SK-N-MC (cell line): ENCODE measurements at places on chromosomes 1 and 21.
A peak's percentile ranks its signal among the peaks of the same experiment; 100 is the strongest.

GRCh38 chr1:161763522-161764098, 2.5 kb upstream of the ATF6 start:
- DNase-seq = no peak

DNA sequence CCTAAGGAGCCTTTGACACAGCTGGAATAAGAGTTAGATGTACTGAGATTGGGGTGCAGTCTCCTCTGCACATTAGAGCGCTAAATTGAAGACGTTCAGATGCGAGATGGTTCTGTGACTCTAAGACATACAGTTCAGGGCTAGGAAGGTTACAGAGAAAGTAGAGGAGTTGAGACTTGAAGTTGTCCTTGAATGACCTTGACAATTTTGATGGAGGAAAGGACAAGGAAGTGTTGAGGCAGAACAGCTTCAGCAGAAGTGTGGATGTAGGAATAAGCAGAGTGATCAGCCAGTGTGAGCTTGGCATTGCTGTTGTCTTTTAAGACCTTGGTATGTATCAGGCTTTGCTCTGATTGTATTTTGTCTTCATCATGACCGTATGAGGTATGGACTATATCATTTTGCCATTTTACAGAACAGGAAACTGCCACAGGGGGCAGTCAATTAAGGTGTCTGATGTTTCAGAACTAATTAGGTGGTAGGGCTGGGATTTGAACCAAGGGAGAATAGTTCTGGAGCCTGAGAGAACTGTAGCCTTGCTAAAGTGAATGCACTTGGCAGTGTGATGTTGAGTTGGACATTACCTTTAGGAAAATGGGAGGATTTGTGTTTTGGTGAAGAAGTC, 9.2 kb downstream of the TTF2 start:
- no peak for DNase-seq

GRCh38 chr1:64823691-64824476, 79.0 kb downstream of the RAVER2 start:
- DNase-seq = peak; percentile 97

GRCh38 chr1:18557621-18558465, 72.8 kb upstream of the PAX7 start:
- no peak for DNase-seq

DNA sequence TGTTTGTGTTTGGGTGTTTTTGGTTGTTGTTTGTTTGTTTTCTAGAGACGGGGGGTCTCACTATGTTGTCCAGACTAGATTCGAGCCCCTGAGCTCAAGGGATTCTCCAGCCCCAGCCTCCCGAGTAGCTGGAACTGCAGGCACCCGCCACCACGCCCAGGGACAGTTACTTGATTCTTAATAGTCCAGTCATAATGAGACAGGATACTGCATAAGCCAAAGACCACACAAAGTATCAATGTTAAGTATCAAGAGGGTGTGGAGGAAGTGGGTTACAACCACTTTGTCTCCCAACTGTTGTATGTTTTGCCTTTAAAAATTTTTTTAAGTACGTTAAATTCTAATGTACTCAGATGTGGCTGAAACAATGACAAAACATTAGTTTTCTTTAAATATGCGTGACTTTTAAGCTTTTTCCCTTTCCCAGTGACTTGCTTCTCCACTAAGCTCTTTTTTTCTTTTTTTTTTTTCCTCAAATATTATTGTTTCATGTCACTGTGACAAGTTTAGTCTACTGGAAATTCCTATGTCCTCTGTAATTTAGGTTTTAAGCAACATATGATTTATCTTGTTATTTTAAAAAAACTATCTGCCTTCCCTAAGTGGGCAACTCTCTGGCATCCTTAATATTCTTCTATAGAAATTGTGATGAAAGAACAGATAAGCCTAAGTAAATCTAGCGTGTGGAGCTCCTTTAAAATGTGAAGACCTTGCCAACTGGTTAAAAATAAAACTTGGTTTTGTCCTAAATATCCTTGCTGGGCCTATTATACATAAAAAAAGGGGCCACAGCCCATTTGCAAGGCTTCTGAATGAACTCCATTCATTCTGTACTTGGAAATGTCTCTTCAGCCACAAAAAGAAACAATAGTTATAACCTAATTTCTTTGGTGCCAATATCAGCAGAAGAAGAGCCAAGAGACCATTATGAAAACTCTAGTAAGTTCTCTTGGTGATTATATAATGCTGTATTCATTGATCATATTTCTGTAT, 56.2 kb upstream of the DPH5 start:
- DNase-seq = no peak

DNA sequence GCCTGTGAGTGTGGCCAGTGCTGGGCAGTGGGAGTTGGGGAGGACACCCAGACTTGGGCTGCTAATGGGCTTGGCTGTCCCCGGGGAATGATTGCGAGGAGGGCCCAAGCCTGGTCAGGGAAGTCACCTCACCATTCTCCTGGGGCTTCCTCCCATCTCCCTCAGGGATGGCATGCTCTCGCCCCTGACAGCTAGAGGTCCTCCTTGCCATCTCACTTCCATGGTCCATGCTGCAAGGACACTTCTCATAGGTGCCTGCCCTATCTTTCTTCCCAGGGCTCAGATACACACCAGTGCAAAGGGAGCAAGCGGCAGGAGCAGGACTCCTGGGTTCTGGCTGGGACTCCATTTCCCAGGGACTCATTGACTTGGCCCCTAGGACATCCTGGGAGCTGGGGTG, 4.1 kb downstream of the NTRK1 start:
- no peak for DNase-seq

- DNase-seq = no peak
Observed at GRCh38 chr1:174218983-174219382, 59.7 kb downstream of the RABGAP1L start.

DNA sequence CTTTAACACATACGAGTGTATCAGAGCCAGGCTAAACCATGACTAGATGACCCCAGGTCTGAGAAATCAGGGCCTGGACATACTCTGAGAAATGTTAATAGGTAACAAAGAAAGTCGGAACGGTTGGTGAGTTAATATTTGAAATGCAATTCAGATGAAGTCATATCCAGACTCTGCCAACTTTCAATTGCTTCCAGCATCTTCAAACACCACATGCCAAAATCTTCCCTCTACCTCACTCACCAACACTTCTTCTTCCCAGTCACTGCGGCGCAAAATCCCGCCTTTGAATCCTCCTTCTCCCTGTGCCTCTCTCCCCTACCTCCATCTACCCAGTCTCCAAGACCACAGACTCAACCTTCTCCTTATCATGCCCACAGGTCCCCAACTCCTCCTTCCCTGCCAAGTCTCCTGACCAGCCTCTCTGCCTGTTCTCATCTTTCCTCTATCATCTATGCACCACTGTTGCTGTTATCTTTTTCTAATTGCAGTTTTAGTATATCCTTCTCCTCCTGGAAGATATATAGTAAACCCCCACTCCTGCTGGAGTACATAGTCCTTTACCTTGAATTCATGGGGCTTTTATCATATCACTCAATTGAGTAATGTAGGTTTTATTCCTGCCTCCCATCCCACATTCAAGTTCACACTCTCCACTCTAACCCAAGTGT, 41.3 kb downstream of the ZBTB18 start:
- no peak for DNase-seq

DNA sequence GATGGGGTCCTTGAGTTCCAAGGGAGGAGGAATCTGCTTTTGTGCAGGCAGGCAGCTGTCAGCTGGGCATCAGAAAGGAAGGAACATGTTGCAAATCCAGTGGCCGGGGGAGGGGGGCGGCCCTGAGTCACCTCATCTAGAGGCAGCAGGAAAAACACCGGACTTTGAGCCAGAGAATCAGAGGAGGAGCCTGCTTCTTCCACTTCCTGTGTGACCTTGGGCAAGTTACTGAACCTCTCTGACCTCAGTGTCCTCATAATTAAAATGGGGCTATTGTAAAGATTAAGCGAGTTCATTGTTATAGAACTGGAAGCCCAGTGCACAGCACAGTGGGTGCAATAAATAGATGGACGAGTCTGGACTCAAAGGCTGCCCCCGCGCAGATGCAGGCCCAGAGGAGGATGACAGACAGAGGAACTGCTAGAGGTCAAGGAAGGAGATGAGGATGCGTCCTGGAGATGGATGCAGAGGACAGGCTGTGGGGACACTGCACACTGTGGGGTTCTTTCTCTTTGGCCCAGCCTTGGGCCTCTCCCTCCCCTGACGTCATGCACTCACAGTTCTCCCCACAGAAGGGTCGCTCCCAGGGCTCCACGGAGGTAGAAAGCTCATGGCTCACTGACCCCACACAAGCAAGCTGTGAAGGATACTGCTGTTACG, 714.3 kb downstream of the MATN1 start:
- no peak for DNase-seq

- DNase-seq = no peak
Observed at GRCh38 chr1:225348400-225348799, 79.4 kb downstream of the LBR start.

DNA sequence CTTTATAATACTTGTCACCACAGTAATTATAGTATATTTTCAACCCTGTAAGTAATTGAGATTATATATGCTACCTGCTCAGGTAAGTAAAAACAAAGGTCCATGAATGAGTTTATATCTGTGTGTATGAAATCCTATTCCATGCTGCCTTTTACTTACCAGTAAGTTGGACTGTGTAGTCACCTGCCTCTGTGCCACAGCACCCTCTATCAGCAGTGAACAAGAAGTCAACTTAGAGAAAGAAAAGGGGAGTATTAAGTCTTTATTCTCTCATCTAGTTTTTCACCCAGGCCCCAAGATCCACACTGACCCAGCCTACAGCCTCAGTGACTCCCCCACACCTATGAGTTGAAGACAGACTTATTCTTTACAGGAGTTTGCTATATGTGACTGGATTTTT, 36.9 kb upstream of the IFI16 start:
- DNase-seq = no peak

- no peak for DNase-seq
Observed at GRCh38 chr1:236039740-236040685, 24.9 kb downstream of the NID1 start.

DNA sequence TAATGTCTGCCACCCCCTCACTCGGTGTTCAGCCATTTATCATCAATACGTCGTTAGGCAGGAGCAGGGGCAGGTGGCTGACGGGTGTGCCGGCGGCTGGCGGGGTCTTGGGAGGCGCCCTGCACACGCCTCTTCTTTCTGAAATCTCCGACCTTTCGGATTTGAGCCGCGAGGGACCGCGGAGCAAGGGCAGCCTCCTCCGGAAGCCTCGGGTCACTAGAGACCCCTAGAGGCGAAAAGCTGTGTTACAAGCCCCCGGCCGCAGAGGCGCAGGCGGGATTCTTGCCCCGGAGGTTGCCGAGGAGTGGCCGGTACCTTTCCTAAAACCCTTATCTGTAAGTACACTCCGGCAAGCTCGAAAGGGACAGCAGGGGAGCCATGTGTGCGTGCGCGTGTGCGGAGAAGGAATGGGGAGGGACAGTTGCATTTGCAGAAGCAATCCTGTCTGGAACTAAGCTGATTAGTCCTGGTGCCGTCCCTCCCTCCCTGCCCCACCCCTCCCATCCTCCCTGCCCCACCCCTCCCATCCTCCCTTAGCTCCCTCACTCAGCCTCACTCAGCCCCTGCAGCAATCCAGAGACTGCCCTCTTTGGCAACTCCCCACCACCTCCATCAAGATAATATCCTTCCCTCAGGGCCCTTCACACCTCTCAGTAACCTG, 11.0 kb downstream of the BRINP2 start:
- DNase-seq = no peak
